ENCODE measurements at places on chromosomes 6 and 20. TPM values are rescaled to one million over a fixed set of nuclear protein-coding genes. Genes with fewer than 3 reads are reported as not detected.

DNA sequence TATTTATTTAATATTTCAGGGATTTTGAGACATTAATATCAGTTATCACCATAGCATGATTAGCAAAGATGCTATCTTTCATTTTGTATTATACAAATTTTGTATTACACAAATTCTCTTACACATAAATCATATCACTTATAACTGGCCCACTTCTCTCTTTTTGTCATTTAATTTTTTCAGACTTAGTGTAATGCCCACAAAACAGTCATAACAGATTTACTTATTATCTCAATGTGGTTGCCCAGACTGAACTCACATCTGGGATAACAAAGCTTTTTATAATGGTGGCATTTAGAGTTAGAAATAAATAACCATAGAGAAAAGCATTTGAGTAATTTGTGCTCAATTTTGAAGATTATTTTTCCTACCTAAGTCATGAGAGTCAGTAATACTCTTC is 148.3 kb downstream of the TFAP2B start:
- DNase-seq, result no peak

C6orf141 gene
- total RNA-seq, result 1.6 TPM

TPD52L1 gene
- 54.8 TPM for total RNA-seq

DNA sequence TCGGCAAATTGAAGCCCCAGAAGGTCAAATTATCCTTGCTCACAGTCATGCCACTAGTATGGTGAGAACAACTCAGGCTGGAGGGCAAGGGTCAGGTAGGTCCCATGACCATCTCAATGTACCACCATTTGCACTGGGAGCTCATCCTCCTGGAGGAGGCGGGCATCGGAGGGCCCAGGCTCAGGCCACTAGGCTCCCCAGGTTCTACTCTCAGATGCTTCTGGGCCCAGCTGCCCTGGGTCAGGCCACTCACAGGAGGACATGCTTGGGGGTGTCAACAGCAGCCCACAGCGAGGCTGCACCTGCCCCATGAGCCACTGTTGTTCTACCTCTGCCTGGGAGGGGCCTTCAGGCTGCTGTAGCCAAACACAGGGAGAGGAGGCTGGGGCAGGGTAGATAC is 39.1 kb downstream of the NFATC2 start:
- DNase-seq, result no peak

SOBP gene
- total RNA-seq, result 12.6 TPM

WFDC10B gene
- total RNA-seq, result 1.9 TPM

DNA sequence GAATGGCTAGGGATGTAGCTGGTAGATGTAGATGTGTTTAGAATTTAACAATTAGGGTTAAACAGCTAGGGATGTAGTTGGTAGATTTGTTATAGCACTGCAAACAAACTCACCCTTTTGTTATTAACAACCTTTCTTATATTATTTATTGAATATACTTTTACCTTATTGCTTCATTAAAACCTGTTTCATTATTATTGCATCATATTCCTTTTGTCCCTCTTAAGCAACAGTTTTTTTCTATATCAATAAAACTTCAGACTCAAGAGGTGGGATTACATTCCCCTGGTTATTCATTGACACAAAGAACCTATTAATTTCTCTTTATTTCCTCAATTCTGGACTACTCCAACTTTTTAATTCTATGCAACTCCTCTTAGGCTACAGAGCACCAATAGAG is 661.2 kb downstream of the EYS start:
- DNase-seq, result no peak
